AG09309 (cell line): ENCODE measurements at places on chromosomes 1 and 21.
A peak's percentile ranks its signal among the peaks of the same experiment; 100 is the strongest.

- DNase-seq, result no peak
Observed at GRCh38 chr1:45493116-45493697, 2.2 kb upstream of the TESK2 start.

DNA sequence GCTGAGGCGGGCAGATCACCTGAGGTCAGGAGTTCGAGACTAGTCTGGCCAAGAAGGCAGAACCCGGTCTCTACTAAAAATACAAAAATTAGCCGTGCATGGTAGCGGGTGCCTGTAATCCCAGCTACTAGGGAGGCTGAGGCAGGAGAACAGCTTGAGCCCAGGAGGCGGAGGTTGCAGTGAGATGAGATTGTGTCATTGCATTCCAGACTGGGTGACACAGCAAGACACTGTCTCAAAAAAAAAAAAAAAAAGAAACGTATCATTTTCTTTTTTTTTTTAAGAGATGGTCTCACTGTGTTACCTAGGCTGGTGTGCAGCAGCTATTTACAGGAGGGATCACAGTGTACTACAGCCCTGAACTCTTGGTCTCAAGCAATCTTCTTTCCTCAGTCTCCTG, 47.3 kb downstream of the ITGB3BP start:
- no peak for DNase-seq

DNA sequence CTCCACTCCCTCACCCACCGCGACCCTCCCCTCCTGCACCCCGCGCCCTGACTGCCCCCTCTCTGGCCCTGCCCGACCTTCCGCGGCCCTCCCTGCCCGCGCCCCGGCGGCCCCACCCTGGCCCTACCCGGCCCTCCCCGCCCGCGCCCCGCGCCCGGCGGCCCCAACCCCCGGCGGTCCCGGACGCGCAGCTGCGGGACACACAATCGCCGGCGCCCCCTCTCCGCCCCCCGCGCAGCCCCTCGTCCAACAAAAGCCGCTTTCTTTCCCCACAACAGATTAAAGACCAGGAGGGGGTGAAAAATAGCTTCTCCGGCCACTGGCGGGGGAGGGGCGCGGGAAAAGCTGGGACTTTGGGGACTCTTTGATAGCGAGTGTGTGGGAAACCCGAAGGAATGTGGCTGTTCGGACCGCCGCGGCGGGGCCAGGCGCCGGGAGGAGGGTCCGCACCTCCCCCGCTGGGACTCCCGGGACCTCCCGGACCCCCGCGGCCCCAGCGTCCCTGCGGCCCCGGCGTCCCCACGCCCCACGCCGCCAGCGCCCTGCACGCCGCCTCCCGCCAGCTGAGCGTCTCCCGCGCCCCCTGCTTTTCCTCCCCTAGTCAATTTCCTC, 8.8 kb upstream of the ID3 start:
- DNase-seq, result no peak

- peak; percentile 88 for DNase-seq
Observed at GRCh38 chr1:172955161-172955815, 95.5 kb downstream of the TNFSF18 start.

GRCh38 chr1:241992734-241993133, 6.2 kb downstream of the MAP1LC3C start:
- DNase-seq, result no peak

DNA sequence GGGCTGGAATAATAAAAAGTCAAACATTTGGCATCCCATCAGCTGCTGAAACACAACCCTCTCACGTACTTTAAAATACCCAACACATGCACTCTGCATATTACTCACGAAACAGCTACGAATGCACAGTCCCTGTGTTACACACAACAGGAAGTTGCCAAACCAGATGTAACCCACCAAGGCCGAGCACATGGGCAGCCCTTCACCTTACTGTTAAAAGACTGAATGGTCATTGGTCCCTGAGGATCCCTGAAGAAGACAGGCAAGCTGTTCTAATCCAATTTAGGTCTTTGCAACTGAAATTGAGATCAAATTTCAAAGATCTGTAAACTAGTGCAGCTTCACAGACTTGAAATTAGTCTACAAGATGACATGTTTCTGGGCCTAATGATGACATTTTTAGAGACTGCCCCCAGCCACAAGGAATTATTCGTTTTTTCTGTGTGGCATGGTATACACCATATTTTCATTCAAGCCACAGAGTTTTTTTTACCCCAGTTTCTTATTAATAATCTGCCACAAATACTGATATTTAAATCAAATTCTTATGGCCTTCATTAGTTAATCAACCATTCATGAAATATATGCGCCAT, 25.6 kb upstream of the IER5 start:
- DNase-seq, result peak; percentile 67

- no peak for DNase-seq
Observed at GRCh38 chr1:157197906-157198435, 59.8 kb upstream of the ETV3 start.

GRCh38 chr1:198318085-198318484, 161.3 kb downstream of the NEK7 start:
- DNase-seq, result no peak

DNA sequence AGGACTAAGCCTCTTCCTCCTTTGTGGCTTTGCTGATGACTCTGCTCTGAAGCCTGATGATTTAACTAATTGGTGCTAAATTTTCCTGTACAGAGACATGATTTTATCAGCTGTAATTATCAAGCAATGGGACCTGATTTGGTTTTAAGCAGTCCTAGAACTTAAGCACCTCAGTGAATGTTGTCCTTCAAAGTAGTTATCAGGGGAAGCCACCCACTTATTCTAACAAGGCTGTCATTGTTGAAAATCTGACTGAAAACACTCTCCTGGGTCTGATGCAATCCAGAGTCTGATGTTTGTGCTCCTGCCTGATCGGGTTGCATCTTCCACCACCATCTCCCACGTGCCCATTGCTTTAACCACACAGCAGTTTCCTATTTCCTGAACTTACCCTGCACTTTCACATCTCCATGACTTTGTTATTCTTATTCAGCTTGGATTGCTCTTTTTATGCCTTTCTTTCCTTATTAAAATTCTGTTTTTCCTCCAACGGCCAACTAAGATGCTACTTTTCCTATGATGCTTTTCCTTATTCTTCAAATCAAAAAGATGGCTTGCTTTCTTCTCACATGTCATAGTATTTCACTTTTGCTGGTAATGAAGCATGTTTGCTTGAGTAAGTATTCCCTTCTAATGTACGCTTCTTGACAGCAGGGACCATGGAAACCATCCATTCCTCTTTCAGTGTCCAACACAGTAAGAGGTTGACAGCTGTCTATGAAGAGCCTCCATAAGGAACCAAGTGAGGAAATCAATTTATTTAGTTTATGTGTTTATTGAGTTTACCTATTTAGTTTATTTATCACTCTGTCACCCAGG, 55.0 kb downstream of the S1PR1 start:
- peak; percentile 71 for DNase-seq

GRCh38 chr1:64711266-64711665, 33.6 kb upstream of the RAVER2 start:
- DNase-seq, result no peak

DNA sequence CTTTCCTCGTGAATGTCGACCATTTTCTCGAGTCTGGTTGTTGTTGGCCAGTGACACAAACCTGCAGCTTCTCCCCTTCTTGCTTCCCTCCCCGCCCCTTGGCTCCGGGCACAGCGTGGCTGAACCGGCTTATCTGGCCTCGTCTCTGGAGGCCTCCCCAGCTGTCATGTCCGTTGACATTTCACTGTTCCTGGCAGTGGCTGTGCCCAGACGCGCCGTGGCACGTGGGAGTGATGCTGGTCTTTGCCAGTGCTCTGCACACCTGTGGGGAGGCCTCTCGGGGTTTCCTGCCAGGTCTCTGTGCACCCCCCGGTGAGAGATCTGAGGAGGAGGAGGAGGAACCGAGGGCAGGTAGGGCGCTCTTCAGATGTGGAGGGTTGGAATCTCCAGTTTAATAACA, 23.7 kb downstream of the SKI start:
- DNase-seq, result no peak

DNA sequence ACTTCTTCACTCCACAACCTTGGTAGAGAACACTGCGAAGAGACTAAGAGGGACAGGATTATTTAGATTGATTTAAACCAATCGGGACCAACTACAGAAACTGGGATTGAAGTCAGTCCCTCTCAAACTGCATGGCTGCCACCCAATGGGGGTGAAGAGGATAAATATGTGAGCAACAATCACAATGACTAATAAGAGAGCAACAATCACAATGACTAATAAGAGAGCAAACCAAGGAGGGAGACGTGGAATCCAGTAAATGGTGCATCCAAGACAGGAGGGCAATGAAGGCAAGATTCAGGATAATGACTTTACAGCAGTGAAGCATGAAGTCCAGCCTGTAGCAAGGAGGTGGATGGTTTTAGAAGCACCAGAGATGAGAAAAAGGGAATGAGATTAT, 322.8 kb downstream of the TTLL7 start:
- no peak for DNase-seq

DNA sequence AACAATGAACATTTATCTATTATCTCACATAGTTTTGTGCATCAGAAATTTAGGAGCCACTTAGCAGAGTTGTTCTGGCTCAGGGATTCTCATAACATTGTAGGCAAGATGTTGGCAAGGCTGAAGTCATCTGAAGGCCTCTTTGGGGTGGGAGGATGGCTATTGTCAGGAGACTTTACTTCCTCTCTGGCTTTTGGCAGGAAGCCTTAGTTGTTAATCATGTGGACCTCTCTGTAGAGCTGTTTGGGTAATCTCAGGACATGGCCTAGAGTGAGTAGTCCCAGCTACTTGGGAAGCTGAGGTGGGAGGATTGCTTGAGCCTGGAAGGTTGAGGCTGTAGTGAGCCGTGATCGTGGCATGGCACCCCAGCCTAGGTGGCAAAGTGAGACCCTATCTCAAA, 40.2 kb downstream of the RASAL2 start:
- DNase-seq, result peak; percentile 55

GRCh38 chr1:36446271-36446670, 4.0 kb downstream of the OSCP1 start:
- DNase-seq, result no peak

- no peak for DNase-seq
Observed at GRCh38 chr1:174799136-174799479, 200.6 kb upstream of the CACYBP start.

DNA sequence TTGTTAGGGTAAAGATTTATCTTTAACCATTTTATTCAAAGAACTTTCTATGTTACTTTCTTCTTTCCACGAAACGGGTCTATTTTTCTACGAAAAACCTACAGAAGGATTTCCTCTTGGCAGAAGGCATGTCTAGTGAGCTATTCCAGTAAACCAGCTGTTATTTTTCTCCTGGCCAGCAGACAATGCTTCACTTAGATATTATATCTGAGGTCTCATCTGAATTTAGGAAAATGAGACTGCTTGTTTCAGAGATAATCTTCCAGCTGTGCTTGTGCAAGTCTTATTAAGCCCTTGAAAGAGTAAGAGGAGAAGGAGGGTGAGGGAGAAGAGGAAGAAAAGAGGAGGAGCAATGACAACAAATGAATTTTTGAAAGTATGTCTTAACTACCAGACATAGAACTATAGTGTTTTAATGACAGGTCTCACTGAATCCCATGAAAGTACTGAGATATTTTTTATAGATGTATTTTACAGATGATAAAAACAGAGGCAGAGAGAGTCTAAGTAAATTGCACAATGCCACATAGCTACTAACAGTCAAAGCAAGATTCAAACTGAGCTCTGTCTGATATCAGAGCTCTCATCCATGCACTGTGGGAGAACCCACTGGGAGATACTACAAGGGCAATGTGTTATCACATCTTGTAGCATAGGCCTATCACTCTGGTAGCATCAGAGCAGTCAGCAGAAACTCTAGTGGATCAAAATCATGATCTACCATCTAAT, 54.6 kb upstream of the SAMSN1 start:
- DNase-seq, result no peak

- peak; percentile 13 for DNase-seq
Observed at GRCh38 chr1:157073944-157074685, 25.5 kb downstream of the ETV3L start.

DNA sequence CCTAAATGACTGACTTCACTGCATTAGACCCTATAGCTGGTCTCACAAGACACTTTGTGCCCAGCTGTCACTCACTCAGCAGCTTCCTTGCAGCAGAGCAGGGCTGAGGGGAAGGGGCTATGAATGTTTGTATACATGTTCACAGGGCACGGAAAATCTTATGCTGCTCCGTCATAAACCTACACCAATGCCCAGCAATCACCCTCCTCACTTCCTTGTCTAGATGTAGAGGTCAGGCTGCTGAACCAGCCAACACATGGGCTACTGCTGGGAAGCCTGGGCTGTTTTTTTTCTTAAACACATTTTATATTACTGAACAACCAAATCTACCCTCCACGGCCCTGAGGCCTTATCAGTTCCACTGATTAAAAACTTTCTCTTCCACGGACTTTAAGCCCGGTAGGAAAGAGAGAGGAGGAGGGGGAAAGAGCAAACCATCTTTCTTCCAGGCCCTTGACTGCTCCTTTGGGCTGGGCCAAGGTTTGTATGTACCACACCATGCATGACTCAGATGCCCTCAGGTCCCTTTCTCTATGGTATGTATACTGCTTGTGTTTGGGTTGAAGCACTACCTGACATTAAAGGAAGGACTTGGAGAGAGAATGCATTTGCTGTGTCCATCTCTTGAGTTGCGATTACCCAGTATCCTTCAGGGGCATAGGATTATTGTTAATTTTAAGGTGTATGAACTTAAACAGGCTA, 12.7 kb downstream of the MTFR1L start:
- DNase-seq, result no peak

GRCh38 chr21:46500224-46500861, 41.7 kb downstream of the DIP2A start:
- DNase-seq, result no peak

DNA sequence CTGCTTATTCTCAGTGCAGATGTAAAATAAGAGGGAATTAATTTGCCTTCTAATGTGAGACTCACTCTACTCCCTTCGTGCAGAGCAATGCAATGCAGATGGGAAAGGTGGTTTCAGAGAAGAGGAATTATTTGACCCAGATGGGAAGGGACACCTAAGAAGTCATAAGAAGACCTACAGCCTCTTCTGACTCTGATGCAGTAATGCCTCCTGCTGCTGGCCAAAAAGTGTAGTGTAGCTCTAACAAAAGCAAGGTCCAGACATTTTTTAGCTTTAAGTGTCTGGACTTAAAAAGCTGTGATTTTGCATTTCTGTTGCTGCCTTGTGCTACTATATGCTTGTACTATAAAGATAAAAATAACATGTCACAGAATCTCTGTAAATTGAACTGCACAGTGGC, 501.4 kb downstream of the TTLL7 start:
- no peak for DNase-seq

GRCh38 chr1:38507563-38507962, 352.0 kb downstream of the RRAGC start:
- no peak for DNase-seq

DNA sequence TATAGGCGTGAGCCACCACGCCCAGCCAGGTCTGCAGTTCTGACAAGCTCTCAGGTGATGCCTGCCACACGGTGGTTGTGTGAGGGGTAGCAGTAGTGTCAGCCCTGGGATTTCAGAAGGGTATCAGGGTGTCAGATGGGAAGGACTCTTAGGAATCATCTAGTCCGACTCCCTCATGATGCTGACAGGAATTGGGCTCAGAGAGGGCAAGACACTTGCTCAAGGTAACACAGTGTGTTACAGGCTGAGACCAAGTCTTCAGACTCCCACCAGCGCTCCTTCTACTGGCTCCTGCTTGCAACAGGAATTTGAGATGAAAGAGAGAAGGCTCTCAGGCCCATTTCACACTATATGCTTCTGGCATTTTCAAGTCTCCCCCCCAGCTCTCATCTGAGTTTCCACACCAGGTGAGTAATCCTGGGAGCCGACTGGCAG, 6.9 kb downstream of the HTR1D start:
- DNase-seq, result no peak
